Large intestine (tissue), 12 donors: ENCODE measurements at places on chromosomes 16 and 17. TPM values are rescaled to one million over a fixed set of nuclear protein-coding genes. Genes with fewer than 3 reads are reported as not detected.

WRAP53 gene
- polyA plus RNA-seq, result 7.9 TPM

FSCN2 gene
- polyA plus RNA-seq, result 1.5 TPM

GAST gene
- polyA plus RNA-seq, result 0.28 TPM

IRX5 gene
- polyA plus RNA-seq, result 0.10 TPM

APOBR gene
- 8.2 TPM for polyA plus RNA-seq

- DNase-seq, result peak; percentile 62
Measured at GRCh38 chr16:75471723-75472633, 7.5 kb upstream of the TMEM170A start.

DNA sequence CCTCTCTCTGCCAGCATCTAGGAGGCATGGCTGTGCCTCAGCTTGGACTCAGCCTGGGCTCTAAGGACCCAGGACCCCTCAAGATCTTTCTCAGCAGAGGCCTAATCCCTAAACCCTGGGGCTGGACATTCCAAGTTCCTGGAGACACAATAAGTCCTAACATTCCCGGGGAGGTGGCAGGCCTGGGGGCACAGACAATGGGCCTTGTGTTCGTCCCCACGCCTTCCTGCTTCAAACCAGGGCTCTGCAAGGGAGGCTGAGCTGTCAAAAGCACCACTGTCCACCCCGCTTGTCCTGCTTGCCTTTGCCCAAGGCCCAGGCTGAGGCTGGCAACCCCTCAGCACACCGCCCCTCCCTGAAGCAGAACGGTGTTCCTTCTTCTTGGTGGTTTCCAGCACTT is 13.7 kb downstream of the SDK2 start:
- DNase-seq, result no peak
